ENCODE measurements at places on chromosomes 2 and 18.

DNA sequence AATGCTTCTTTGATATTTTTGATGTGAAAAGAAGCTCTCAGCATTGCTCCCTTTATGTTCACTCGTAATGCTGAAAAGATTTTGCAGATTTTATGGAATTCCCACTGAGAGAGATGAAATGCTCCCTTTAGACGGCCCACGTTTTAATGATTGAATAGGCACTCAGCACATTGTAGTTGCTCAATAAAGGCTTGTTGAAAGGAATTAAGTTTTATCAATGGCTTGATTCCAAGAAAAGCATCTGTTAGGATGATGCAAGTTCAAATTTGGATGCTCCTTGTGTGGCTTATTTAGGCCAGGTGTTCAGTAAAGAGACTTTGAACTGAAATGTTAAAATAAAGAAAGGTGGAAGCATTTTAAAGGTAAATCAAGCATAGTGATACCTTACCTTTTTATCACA lies 725.1 kb downstream of the EPHA4 start:
- no peak for DNase-seq

DNA sequence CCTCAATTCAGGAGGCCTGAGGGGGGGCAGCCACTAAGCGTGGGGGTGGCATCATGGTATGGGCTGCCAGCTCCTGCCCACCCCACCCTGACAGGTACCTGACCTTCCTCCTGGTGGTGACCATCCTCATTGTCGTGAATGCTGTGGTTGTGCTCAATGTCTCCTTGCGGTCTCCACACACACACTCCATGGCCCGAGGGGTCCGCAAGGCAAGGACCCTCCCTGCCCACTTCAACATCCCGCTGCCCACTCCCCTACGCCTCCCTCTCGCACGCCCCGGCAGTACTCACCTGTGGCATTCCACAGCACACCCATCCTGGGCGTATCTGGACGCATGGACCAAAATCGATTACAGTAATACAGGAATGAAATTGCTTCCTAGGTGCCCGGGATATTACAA lies 4.0 kb downstream of the CHRNG start:
- no peak for DNase-seq

- DNase-seq: no peak
These were observed 16.7 kb downstream of the PKDCC start for GRCh38 chr2:42064417-42064942.

DNA sequence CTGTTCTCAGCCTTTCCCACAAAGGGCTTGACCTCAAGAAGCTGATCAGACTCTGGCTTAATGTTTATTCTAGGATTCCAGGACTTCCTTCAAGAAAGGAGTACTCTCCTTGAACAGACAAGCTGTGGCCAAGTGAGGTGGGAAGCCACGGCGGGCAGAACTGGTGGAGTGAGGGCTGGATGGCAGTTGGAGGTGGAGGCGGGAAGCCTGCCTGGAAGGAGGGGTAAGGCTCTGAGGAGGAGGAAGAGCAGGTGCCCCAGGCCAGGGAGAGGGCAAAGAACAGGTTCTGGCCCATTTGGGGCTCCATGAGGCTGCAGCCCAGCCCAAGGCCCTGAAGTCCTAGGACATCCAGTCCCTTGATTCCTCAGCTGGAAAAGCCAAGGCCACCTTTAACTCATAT lies 143.9 kb downstream of the CYP26B1 start:
- no peak for DNase-seq

DNA sequence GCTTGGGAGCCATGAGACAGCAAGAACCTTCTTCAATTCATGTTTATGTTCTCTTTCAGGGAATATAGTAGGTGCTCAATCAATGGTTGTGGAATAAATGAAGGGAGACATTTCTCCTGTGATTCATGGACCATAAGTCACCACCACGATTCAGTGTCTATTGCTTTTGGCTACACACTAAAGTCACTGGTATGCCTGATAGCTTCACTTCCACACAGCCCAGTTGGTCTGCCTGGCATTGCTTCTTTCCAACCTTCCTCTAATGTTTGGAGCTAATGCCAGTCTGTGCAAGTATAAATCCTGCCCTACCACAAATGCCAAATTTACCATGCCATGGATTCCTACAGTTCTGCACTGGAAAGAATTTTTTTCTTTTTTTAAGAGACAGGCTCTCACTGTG lies 1.3 kb upstream of the CXCR1 start:
- no peak for DNase-seq

DNA sequence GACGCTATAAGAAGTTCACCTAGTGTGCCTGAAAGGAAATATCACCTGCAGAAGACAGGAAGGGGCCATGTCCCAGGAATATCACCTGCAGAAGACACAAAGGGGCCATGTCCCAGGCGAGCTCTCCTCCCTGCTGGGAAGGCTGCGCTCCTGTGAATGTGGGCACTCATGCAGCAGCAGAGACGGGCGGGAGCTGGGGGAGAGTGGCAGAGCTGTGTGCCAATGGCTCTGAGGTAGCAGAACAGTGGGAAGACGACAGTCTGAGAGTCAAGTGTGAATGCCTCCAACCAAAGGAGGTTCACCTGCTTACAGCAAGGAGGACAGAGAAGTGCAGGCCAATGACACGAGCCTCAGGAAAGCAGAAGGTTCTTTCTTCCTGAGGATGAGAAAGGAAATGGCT lies 117.9 kb upstream of the SALL3 start:
- no peak for DNase-seq

- no peak for DNase-seq
These were observed 244.1 kb downstream of the LPIN1 start for GRCh38 chr2:11990576-11990975.

GRCh38 chr18:70363861-70364260 lies 75.0 kb downstream of the SOCS6 start:
- DNase-seq: no peak

GRCh38 chr18:51510020-51510419 lies 312.5 kb upstream of the MEX3C start:
- no peak for DNase-seq

- no peak for DNase-seq
These were observed 147.3 kb downstream of the BCL11A start for GRCh38 chr2:60406192-60406591.

DNA sequence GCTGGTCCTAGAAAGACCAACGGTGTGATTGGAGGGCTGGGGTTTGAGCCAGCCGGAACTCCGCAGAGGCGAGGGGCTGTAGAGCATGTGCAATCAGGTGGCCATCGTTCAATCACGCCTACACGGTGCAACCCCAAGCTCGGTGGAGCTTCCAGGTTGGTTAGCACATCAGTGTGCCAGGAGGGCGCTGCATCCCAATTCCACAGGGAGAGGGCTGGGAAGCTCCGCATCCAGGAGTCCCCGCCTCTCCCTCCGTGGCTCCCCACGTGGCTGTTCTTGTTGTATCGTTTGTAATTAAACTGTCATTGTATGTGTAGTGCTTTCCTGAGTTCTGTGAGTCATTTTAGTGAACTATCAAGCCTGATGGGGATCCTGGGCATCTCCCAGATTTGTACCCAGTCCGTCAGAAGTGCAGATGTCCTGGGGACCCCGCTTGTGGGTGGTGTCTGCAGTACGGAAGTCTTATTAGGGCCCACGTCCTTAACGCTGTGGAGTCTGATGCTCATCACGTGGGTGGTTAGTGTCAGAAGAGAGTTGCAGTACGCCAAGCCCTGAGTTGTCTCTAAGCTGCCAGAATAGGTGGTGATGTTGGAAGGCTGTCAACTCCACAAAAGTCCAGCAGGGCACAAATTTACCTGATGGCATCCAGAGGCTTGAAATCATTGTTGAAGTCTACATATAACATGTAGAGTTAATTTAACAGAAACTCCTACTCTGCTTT lies 20.6 kb upstream of the AMMECR1L start:
- DNase-seq: no peak

- DNase-seq: no peak
These were observed 393.8 kb upstream of the LYPD1 start for GRCh38 chr2:133063775-133064174.

DNA sequence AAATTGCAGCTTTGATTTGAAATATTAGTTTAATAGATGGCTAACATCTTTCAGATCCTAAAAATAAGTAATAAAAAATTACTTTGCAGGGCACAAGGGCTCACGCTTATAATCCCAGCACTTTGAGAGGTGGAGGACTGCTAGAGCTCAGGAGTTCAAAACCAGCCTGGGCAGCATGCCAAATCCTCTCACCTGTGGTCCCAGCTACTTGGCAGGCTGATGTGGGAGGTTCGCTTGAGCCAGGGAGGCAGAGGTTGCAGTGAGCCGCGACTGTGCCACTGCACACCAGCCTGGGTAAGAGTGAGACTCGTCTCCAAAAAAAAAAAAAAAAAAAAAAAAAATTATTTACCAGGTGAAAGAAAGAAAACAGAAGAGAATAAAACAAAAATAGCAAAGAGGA lies 449.8 kb downstream of the NRXN1 start:
- DNase-seq: no peak

DNA sequence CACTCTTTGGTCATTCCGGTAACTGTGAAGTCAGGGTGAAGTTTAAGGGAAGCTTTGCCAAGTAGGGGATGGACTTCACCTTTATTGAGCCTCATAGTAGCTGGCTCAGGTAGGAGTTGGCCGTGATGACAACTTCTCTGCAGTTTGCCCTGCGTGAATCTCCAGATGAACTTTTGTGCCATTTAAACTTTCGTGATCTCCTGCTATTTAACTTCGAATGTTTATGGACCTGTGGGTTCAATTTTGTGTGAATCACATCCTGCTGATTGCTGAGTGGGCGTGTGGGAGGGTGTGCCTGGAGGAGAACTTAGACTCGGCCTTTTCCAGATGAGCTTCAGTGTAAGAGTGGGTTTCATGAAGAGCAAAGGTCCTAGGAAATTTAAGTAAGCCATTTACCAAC lies 4.2 kb downstream of the UGT1A1 start:
- no peak for DNase-seq

- DNase-seq: no peak
These were observed 102.2 kb upstream of the CYP1B1 start for GRCh38 chr2:38178119-38178518.

DNA sequence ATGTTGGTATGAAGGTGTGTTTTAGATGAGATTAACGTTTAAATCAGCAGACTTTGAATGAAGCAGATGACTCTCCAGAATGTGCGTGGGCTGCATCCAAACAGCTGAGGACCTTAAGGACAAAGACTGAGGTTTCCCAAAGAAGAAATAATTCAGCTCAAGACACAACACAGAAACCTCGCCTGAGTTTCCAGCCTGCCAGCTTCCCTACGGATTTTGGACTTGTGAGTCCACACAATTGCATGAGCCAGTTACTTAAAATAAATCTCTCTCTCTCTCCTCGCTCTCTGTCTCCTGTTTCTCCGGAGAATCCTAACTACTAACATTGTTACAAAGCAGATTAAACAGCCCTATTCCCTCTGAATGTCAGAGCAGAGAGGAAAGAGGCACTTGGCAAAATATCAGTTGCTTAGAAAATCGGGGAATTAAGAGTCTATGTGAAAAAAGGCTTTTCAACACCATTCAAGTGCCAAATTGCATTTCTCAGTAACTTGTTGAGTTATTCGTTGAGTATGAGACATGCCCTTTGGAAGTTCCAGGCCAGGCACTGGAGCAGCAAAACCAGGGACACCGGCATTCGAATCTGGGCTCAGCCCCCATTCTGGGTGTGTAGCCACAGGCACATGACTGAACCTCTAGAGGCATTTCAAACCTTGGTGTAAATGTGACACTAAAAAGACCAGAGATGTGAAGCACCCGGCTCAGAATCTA lies 174.6 kb upstream of the PID1 start:
- DNase-seq: no peak

- DNase-seq: no peak
These were observed 14.1 kb downstream of the PTPN18 start for GRCh38 chr2:130369965-130370341.

DNA sequence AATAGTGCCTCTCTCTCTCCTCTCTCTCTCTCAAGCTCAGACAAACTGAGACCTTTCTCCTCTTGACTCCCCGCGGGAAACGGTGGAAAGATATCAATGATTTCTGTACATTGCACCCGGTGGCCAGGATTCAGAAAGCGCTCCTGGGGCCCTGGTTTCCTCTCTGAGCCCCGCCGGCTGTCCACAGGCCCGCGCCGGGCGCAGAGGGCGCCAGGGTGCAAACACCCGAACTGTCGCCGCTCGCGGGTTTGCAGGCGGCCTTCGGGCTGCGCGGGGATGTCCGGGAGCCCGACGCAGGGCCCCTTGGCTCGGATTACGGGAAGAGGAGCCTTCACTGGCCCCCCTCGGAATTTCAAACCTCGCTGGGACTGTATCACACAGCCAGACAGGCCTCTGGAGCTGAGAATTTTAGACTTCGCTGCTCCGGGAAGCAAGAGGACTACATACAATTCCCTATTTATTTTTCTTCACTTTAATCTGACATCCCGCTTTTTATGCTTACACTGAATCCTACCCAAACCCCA lies 5.2 kb upstream of the EN1 start:
- DNase-seq: no peak

DNA sequence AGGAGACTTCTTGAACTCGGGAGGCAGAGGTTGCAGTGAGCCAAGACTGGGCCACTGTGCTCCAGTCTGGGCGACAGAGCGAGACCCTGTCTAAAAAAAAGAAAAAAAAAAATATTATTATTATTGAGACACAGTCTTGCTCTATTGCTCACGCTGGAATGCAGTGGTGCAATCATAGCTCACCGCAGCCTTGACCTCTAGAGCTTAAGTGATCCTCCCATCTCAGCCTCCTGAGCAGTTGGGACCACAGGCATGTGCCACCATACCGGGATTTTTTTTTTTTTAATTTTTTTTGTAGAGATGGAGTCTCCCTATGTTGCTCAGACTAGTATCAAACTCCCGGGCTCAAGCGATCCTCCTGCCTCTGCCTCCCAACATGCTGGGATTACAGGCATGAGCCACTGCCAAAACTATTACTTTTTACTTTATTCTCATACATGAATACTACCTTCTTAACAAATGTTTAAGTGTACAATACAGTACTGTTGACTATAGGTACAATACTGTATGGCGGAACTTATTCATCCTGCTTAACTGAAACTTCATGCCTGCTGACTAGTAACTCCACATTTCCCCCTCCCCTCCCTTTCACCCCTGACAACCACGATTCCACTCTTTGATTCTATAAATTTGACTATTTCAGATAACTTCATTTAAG lies 15.5 kb downstream of the FBXO11 start:
- no peak for DNase-seq

DNA sequence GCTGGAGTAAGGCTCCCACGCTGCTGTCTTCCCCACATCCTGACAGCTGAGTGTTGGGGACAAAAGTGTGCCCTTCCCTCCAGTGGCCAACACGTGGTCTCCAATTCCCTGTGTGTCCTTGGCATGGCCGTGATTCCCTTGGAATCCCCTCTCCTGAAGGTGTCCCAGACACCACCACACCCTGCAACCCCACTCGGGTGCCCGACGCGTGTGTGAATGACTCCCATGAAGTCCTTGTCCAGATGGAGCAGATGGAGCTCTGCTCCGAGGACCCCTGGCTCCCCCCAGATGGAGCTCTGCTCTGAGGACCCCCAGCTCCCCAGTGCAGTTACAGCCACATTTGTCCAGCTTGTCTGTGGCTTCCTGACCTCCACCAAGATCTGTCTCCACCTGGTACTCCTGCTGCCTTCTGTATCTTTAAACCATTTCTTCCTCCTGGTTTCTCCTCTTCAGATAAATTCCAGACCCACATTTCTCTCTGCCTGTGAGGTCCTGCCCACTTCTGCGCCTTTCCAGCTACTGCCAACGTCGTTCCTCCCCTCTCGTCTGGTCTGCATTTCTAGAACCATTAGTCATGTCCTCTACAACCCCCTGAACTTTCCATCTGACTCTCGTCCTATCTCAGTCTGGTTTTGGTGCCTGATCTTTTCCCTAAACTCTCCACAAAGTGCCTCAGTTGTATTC lies 86.8 kb upstream of the PXDN start:
- DNase-seq: no peak

- DNase-seq: no peak
These were observed 411 bp downstream of the RNASEH1 start for GRCh38 chr2:3557639-3558204.

Measured in activated gamma-delta T cell treated with anti-CD3 and anti-CD28 coated beads, Interleukin-2, amount 50 U/mL, for 16 hours (primary cell).